Stimulated activated CD4-positive, alpha-beta T cell treated with anti-CD3 and anti-CD28 coated beads, Interleukin-2, amount 100 ng/mL, for 48 hours (primary cell): ENCODE measurements at places on chromosomes 5 and 9.

GRCh38 chr5:34663771-34664496, 7.8 kb downstream of the RAI14 start:
- no peak for DNase-seq

DNA sequence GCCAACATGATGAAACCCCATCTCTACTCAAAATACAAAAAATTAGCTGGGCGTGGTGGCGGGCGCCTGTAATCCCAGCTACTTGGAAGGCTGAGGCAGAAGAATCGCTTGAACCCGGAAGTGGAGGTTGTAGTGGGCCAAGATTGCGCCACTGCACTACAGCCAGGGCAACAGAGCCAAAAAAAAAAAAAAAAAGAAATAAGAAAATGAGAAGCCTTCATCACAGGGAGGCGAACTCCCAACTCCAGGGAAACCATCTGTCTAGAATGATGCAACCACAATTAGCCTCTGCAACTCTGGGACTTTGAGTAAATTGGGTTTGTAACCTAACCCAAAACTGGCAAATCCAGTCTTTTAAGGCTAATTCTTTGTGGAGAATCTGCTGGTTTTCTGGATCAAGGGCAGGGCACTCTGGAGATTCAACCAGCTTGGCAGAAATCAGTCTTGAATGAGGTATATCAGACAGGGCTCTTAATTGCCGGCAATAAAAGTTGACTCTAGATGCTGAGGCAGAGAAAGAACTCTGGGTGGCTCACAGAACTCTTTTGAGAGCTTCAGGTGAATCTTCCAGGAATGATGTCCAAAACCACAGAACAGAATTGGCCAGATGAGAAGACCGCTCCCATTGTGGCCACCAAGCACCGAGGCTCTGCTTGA, 9.9 kb downstream of the S100Z start:
- DNase-seq: no peak

DNA sequence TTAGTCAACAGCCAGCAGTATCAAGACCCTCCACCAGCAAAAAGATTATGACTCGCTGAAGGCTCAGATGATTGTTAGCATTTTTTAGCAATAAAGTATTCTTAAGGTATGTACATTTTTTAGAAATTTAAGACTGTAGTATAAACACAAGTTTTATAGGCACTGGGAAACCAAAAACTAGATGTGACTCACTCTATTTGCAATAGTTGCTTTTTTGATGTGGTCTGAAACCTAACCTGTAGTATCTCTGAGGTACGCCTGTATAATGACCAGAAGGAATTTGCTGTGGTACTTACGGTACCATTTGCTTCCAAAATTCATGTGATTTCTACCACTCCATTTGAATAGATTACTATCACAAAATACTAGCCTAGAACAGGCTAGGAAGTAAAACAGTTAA, 60.8 kb downstream of the WDR41 start:
- DNase-seq: no peak

GRCh38 chr9:128276574-128277270, 646 bp downstream of the SWI5 start:
- no peak for DNase-seq

DNA sequence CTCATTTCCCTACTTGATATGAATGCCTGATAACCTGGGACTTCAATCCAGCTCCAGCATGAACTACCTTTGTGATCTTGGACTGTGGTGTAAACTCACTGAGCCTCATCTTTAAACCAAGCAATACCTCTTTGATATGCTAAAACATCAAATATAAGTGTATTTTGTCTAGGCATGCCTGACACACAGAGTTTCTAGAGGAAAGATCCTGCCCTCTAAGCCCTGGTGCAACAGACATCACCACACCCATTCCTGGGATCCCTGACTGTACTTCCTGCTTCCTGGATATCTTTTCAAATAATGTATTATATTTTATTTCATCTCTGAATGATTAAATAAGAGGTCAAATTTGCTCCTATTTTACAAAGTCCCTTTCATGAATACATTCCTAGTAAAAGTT, 55.8 kb downstream of the ANXA2R start:
- no peak for DNase-seq

GRCh38 chr9:127700594-127701255, 6.1 kb upstream of the CFAP157 start:
- no peak for DNase-seq

DNA sequence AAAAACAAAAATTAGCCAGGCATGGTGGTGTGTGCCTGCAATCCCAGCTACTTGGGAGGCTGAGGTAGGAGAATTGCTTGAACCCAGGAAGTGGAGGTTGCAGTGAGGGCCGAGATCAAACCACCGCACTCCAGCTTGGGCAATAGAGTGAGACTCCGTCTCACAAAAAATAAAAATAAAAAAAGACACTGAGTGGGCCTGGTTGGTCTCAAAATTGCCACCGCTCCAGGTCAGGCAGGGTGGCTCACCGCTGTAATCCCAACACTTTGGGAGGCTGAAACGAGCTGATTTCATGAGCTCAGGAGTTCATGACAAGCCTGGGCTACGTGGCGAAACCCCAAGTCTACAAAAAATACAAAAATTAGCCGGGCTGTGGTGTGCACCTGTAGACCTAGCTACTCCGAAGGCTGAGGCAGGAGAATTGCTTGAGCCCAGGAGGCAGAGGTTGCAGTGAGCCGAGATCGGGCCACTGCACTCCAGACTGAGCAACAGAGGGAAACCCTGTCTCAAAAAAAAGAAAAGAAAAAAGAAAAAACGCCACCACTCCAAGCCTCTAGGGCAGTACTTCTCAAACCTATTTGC, 1.8 kb downstream of the STK10 start:
- DNase-seq: no peak

- DNase-seq: no peak
These were observed 12.2 kb downstream of the CXXC5 start for GRCh38 chr5:139660105-139660922.

GRCh38 chr5:133468596-133468995, 143.7 kb downstream of the FSTL4 start:
- DNase-seq: no peak

DNA sequence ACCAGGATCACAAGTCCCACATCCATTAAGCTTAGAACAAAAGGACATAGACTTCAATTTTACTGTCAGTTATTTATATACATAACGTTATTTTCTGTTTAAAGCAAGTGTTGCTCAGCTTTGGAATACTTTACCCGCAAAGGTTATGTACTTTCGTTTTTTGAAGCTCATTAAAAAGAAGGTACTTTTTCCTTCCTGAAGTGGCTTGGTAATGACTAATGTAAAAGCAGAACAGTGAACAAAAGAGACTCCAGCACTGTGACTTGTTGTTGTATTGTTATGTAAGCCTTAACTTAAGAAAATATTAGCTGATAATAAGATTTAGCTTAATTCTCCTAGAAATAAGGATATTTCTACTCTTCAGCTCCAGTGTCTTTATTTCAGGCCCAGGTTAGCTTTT, 97.3 kb upstream of the SLCO6A1 start:
- no peak for DNase-seq

DNA sequence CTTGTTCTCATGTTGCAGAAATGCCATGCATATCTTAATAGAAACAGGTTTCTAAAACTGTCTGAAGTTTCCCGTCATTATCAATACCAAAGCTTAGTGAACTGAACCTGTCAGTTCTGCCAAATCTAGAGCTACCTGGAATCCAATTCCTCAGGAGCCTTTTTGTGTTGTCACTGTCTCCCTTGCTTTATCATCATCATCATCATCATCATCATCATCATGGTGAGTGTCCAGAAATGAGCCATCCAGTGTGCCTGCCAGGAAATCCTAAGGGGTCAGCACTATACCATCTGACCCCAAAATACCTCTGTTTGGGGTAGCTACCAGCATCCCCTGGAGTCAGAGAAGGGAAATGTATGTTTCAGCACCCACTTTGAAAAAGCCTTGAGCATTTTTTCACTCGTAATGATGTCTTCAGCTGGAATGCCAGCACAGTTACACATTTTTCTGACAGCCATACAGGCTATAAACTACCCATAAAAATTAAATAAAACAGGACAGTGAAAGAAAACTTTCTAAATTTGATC, 150.3 kb downstream of the NR2F1-AS1 start:
- DNase-seq: no peak

GRCh38 chr5:127673117-127673800, 24.4 kb downstream of the CTXN3 start:
- DNase-seq: no peak

DNA sequence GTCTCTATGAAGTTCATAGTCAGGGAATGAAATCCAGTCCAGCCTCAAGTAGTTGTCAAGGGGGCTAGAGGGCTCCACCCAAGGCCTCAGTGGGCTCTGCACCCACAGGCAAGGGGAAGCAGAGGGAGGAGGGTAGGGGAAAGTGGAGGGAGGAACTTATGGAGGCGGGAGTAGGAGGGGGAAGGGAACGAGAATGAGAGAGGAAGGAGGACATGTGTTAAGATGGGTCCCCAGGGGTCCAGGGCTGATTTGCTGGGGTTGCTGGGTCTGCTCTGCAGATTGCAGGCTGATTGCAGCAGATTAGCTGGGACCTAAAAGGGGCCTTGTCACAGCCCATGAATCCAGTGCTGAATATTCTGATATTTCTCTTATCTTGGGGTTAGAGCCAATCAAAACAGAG, 166.9 kb upstream of the IL12B start:
- DNase-seq: no peak

- DNase-seq: no peak
These were observed 416.3 kb downstream of the IRX1 start for GRCh38 chr5:4011943-4012342.

- DNase-seq: no peak
These were observed 765.4 kb upstream of the DMAC1 start for GRCh38 chr9:8564960-8565359.

- DNase-seq: no peak
These were observed 174.6 kb downstream of the ADAMTS6 start for GRCh38 chr5:65307088-65307487.

GRCh38 chr5:1155191-1156032, 43.5 kb upstream of the SLC12A7 start:
- no peak for DNase-seq

- DNase-seq: no peak
These were observed 312.9 kb upstream of the PRR16 start for GRCh38 chr5:120151181-120151580.

DNA sequence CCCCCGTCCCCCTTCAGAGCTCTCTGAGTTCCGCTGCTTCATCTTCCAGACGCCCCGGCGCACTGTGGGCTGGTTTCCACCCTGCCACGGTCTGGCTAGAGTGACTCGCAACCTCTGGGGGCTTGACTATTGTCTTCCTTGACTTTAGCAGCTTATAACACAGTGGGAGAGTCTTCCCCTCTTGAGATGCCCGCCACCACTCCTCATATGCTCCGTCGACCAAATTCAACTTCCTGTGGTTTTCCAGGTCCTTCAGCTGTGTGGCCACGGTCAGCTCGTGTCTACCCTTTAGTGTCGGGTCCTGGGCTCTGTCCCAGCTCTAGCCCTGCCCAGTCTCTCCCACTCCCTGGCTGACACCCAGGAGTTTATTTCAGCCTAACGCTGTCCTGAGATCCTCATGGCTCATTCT, 28.2 kb upstream of the NCS1 start:
- no peak for DNase-seq

DNA sequence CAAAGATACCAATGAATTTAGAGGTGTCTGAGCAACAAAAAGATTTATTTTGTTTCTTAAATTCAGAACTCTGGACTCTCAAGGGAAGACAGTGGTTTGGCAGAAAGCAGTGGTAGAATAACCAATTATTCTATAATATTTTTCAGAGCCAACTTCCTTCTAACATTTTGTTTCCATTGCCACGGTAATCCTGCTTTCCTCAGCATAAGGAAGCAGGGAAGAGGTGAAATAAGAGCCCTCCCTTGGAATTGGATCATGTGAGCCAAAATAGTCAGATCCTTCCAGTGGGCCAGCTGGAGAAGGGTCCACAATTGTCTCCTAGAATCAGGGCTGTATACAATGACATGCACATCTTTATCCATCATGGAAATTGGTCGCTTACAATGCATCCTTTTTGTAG, 130.0 kb upstream of the MAP1B start:
- no peak for DNase-seq

GRCh38 chr9:137270929-137271695, 6.4 kb upstream of the TOR4A start:
- DNase-seq: no peak

DNA sequence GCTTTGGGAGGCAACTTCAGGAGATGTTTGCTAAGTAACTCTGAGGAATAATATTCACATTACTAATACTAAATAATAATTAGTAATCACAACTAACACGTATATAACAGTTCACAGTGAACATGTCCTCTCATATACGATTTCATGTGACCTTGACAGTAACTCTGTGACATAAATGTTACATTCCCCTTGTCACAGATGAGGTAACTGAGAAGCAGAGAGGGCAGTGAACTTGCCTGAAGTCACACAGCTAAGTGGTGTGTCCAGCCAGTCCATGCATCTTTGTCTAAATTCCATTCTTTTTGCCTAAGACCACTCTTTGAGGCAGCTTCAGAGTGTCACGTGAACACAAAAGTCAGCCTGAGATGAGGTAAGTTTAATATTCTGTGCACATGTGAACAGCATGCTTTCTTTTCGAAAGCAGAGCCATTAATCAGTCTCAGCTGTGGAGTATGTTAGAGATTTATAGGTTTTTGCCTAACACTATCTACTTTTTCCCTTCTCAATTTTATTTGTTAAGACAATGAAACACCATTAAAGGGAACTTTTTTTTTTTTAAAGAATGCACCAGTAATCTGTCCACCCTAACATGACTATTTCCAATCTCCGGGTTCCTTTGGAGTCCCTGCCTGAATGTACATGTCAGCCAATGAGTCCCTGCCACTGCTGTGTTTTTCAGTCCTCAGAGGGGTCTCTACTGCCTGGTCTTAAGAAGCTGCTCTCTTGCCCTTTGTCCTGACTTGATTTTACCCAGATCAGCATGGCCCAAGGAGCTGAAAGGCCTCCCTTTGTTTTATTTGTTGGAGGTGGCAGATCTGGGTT, 43.5 kb downstream of the SH3PXD2B start:
- no peak for DNase-seq
